ENCODE measurements at places on chromosomes 2 and 18.

- no peak for DNase-seq
These were observed 108.7 kb downstream of the UXS1 start for GRCh38 chr2:106085181-106085940.

- no peak for DNase-seq
These were observed 288.9 kb upstream of the FBXO11 start for GRCh38 chr2:48195169-48195568.

DNA sequence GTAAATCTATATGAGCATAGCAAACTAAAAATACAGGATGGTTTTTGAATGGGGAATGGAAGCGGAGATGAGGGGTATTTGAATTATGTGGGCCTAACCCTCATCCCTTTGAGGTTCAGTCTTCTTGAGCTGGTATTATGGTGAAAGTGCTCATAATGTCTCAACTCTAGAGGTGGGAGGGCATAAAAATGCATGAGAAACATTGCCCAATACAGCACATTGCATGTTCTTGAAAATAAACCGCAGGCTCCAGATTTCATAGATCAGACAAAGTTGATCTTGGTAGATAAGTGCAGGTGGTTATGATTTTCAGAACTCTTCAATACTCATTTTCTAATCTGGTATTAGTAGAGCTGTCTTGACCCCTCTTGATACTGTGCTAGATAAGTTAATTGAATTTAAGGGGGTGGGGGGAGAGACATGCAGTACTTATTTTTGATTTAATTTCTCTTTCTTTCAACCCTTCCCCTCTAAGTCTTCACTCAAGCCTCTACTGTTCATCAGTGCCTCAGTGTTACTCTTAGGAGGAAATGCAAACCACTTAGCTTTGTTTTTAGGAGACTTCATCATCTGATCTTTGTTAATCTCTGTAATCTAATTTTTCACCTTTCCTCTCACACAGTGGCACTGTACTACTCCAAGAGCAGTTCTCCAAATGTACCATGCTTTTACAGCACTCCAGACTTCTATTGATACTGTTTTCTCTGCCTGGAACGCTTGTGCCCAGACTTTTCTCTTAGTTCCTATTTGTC, 22.2 kb downstream of the XRCC5 start:
- no peak for DNase-seq

DNA sequence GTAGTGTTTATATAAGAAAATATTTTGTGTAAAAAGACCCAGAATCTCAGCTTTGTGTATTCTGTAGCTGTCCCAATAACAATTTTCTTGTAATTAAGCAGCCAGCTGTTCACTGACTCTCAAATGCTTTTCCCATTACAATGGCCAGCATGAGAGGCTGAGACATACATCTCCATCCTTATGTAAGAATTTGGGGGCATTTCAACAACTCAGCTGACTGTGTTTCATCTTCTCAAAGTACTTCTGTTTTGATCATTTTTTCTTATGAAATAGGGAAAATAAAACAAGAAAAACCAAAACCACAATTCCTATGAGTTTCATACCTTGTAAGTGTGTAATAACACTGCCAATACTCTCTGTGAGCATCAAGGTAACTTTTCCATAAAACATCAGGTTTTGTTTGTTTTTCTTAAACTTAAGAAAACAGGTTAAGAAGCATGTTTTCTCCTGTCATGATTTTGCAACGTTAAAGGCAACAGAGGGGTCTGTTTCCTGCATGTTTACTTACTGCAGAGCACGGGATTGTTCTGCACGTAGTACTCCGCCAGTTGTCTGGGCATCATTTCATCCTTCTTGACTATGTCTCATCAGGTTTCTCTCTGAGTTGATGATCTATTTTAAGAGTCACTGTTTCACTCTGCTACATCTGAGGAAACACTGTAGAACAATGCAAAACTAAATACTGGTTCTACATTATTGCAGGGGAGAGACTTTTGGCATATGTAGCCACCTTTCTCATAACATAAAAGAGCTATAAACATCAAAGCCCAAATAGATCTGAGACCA, 62.9 kb upstream of the CYRIA start:
- no peak for DNase-seq

GRCh38 chr2:64979744-64980143, 9.5 kb upstream of the SLC1A4 start:
- no peak for DNase-seq

GRCh38 chr2:673615-674320, 3.4 kb downstream of the TMEM18 start:
- no peak for DNase-seq

GRCh38 chr2:138723196-138723987, 56.8 kb downstream of the NXPH2 start:
- no peak for DNase-seq

DNA sequence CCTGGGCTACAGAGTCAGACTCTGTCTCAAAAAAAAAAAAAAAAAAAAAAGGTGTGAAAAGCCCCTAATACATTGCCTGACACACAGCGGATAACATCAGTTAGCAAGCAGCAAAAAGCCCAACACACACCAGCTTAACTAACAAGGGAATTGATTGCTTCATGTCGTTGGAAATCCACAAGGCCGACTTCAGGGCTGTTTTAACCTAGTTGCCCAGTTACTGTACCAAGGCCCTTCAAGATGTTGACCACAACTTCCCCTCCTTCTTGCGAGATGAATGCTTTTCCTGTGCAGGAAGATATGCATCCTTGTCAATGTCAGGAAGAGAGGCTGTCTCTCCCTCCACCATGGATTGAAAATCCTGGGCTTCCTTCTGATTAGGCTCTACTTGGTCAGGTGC, 202.9 kb downstream of the MIB1 start:
- DNase-seq: no peak

- DNase-seq: no peak
These were observed 36.5 kb downstream of the BCL2L11 start for GRCh38 chr2:111157071-111157661.

DNA sequence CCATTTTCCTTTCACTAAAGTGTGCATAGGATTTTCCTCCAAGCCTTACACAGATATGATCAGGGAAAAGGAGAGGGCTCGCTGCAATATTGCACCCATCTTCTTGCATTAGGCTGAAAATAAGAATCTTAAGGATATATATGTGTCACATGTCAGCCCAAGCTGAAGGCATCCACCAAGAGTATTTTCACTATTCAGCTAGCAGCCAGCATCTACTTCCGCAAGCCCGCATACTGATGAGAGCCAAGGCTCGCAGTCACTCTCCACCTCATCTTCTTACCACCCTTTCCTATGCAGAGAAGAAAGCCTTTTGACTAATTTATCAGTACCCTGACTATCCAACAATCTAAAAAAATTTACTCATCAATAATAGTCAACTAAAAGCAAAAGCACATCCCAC, 6.1 kb downstream of the TMEM163 start:
- no peak for DNase-seq

DNA sequence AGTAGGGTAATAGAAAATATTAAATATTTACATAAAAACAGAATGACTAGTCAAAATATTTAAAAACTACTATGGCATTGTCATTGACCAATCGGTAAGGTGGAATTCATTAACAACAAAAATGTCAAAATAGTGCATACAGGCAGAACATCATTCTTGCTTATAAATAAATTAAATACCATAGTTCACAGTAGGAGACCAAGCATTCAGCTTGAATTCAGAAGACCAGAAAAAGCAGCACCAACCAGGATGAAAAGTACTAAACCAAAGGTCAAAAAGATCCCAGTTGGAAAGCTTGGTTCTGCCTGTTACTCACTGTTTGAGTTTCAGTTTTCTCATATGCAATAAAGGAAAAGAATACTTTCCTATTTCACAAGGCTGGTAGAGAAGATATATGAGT, 244.3 kb downstream of the OSR1 start:
- DNase-seq: no peak

- no peak for DNase-seq
These were observed 2.4 kb downstream of the FBXO48 start for GRCh38 chr2:68464651-68465050.

DNA sequence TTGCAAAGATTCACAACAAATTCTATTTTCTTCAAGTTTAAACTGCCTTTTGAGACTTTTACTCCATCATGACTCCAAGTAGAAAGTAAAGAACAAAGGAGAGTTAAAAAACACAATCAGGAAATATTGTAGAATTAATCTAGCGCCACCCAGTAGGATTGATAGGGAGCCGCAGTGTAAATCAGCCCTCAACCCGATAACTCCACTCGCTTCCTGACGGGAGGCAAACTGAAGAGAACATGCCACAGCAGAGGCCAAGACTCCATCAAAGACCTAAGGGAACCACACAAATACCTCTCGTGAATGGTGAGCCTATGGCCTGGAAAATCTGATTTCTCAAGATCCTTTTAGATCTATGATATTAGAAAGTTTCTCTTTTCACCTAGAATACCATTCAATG, 319.0 kb downstream of the STK39 start:
- DNase-seq: no peak

DNA sequence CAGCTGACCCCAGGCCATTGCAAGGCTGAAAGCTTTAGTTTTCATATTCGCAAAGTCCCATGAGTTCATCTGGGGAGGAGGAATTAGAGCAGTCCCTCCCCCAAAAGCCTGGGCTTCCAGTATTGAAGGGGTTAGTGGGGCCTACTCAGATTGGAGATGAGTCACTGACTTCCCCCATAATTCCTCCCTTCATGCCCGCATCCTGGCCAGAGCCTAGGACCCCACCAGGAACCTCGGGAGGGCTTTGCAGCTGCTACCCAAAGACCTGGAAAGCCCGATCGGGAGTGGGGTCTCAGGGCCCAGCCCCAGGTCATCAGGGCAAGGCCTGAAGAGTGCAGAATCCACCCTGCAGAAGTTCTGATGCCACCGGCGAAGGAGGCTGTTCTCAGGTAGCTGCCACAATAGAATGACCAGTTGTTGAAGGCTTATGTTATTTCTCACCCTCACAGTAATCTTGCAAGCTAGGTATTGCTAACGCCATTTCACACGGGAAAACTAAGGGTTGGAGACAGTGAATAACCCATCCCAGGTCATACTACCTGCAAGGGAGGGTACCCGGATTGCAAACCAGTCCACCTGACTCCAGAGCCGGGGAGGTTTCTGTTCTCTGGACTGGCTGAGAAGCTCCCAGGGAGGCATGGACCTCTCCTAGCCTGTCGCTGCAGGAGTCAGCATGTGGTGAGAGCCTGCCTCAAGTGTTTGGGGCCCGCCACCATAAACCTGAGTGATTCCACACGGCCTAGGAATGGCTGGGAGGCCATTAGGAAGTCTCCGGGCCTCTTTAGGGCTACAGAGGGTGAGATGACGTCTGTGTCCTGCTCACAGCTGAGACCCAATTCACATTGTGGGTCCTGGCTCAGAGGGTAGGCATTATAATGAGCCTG, 5.8 kb upstream of the ARID5A start:
- no peak for DNase-seq

GRCh38 chr2:156087875-156088274, 244.6 kb downstream of the NR4A2 start:
- DNase-seq: no peak

- DNase-seq: no peak
These were observed 115.4 kb upstream of the CDC42EP3 start for GRCh38 chr2:37786854-37787253.

- DNase-seq: no peak
These were observed 13.9 kb upstream of the ATP6V1B1 start for GRCh38 chr2:70921839-70922234.

- no peak for DNase-seq
These were observed 264.2 kb downstream of the GBX2 start for GRCh38 chr2:235903782-235904584.

DNA sequence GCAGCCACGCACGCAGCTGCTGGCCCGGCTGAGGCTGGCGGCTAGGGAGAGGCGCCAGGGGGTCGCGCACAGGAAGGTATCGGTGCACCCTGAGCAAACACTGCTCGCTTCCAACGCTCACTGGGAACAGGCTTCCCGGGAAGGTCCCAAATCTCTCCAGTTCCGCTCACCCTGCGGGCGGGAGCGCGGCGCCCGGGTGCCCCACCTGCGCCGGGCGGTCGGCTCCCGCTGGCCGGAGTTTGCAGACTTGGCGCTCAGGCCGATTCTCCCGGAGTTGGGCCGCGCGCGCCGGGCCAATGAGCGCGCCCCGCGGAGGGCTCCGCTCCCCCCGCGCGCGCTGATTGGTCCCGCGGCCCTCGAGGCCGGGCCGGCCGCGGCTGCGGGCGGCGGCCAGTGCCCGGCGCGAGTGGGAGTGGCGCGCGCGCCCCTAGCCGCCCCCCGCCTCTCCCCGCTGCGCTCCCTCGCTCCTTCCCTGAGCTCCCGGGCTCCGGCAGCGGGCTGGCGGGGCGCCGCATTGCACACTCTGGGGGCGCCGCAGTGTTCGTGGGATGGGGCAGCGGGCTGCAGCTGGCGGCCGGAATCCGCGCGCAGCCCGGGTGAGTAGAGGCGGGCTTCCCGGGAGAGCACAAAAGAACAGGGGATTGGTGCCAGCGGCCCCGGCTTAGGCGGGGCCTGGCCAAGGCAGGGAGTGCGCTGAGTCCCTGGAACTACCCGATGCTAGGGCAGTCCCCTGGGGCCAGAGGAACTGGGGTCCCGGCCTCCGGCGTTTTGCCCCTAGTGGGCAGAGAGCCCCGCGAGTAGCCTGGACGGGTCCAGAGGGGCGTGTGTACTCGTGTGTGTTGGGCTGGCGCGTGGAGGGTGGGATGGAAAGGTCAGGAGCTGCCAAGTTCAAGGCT, at the start of gene LYPD6:
TSS of gene LYPD6 (plus strand) at position 461 of the 896 bp plus-strand sequence. CDS start 107,122 bp downstream, outside the sequence.
- DNase-seq: peak; percentile 77

- DNase-seq: peak; percentile 81
These were observed 499 bp downstream of the COBLL1 start for GRCh38 chr2:164840930-164841718.

DNA sequence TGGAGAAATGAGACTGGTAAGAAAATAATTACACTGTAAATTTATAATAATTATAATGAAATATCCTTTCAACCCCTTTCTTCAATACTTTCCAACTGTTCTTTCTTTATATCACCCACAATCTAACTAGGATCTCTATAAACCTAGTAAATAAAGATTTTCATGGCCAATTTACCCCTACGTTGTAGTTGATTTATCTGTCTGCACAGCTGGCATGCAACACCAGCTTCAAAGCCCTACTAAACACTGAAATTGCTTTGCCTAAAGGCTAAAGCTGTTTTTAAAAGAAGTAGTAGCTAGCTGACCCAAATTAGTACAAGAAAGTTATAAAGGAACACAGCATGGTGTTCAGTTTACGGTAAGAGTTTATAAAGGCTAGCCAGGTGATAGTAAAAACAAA, 140.1 kb downstream of the NOL4 start:
- DNase-seq: no peak

GRCh38 chr2:157596992-157597681, 31.5 kb downstream of the ACVR1C start:
- DNase-seq: no peak

DNA sequence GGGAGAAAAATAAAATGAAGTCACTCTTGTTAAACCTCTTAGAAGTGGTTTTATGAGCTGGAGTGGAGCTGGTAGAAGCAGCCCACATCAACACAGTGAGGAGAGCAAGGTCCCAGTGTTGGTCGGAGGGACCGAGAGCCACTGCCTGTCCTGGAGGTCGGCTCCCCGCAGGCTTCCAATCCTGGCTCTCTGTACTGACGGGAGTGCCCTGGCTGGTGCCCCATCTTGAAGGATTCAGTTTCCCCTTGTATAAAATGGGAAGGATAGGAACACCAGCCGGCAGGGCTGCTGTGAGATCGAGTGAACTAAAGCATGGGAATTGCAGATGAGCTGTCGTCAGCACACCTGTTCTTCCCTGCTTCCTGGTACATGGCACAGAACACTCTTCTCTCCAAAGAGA, 104.3 kb upstream of the ID2 start:
- DNase-seq: no peak

All from MG63 (cell line).